CD4-positive, alpha-beta T cell (primary cell): ENCODE measurements at places on chromosomes 12 and 14.
A peak's percentile ranks its signal among the peaks of the same experiment; 100 is the strongest.

- DNase-seq = no peak
These were observed 68.2 kb downstream of the KSR2 start for GRCh38 chr12:117900561-117900960.

GRCh38 chr14:94476023-94476422 lies at the start of gene SERPINA9:
Gene SERPINA9 (minus strand): TSS chr14:94476197. CDS start chr14:94469840, 6,357 bp downstream.
- no peak for DNase-seq

GRCh38 chr12:107247650-107248049 lies 154.3 kb upstream of the CRY1 start:
- DNase-seq = no peak

DNA sequence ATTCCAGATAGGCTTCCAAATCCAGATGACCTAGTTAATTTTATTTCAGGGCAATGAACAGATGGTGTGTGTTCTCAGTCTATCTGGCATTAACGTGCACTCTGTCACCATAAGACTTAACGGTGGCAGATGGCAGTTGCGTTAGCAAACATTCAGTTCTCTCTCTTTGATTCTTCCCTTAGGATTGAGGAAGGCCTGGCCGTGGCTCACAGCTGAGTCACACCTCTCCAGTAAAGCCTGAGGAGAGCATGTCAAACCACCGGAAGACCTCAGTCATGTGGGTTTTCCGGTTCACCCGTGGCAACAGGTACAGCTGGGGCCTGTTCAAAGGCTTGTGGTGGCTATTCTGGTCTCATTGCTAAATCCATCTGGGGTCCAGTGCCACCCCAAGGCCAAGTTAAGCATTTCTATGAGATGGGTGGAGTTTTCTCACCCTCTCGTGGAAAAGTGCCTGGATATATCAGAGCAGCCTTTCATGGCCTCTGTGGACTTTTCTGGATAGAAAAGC lies 545.1 kb upstream of the ATP2B1 start:
- DNase-seq = no peak

DNA sequence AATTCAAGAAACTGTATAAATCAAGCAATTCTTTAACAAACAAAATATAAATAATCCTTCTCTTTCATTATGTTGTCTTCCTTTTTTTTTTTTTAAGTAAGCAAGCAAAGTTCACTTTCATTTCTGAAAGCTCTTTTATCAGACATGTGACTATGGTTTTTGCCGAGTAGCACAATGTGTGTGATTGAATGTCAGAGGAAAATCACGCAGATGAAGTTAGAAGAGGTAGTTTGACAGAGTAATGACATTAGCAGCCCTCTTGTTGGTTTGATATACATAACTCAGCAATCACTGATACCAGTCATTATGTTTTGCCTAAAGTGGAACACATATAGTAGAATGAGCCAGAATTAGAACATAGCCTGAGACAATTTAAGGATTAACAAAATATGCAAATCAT lies 19.0 kb downstream of the ALX1 start:
- DNase-seq = no peak

DNA sequence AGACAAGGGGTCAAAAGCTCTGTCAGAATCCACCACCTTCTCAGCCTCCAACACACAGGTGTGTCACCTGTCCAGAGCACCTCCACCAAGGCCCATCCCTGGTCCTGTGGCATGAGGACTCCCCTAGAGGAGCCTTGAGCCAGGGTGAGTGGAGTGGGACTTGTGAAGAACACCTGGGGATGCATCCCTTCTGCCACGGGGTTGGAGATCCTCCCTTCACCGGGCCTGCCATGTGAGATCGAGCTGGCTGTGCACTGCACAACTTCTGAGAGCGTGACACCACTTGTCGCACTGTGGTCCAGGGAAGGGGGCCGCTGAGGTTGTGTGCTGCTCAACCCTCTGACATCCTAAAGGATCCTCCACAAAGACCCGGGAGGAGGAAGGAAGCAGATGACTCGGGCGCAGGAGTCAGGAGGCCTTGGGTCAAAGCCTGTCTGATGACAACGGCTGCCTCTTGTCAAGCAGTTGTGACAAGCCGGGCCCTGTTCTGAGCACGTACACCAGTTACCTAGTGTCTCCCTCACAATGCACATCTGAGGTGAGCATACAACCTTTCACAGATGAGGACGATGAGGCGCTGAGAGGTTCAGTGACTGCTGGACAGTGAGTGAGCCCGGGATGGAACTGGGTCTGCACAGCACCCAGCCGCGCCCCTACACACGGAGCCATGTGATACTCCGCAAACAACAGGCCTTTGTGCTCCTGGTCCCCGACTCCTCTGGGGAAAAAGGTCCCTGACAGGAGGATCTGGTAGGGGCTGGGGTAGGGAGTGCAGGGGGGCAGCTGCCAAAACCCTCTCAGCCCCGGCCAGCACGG lies 35.6 kb downstream of the CHGA start:
- no peak for DNase-seq

- DNase-seq = no peak
These were observed 186.6 kb upstream of the OR4E1 start for GRCh38 chr14:21860172-21860571.

- DNase-seq = no peak
These were observed at the start of gene IRAK3 for GRCh38 chr12:66188584-66189485. Gene IRAK3 (plus strand): TSS chr12:66189214. CDS start chr12:66189300, 86 bp downstream.

DNA sequence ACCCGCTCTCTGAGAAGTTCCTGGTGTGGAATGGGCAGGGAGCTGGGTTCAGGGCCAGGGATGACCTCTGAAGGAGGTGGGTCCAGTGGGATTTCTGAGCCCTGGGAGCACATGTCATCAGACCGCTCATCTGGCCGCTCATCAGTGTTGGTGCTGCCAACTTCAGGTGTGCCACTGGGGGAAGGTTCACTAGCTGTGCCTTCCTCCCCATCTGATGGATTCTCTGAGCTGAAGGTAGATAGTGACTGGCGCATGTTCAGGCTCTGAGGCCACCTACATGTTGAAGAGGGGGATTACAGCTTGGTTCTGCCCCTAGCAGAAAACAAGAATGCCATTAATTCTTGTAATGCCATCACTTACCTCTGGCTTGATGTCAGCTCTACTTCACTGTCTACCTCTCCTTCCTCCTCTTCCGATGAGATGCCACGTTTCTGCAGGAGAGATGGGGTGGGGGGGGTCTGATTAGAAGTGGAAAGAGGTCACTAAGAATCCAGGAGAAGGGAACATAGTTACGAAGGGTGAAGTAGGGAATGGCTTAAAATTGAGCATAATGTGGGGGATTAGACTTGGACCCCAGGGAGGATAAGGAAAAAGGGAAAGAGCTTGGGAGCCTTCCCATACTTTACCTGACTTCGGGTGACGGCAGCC lies 17.2 kb downstream of the MAP3K12 start:
- no peak for DNase-seq

DNA sequence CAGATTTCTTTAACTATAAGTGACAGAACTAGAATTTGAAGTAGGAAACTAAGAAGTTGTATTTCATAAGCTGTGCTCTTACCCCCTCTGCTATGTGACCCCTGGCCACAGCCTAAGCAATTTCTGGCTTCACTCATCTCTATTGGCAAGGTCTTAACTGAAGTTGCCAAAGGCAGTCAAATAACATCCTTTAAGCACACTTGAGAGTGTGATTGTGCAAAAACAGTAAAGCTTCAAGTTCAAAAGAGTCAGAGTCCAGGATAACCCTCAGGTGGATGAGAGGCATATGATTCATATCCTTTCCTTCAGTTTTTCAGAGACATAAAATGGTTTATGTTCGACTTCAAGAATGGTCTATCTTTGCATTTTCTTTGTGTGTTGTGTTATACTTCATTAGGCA lies 45.2 kb downstream of the GRIP1 start:
- DNase-seq = no peak

- DNase-seq = no peak
These were observed 231.9 kb upstream of the AVPR1A start for GRCh38 chr12:63382930-63383329.

GRCh38 chr14:105197211-105197641 lies 16.1 kb upstream of the NUDT14 start:
- DNase-seq = no peak

GRCh38 chr12:2486796-2487195 lies 308.0 kb upstream of the FKBP4 start:
- no peak for DNase-seq

GRCh38 chr12:2689879-2690278 lies 104.9 kb upstream of the FKBP4 start:
- no peak for DNase-seq

DNA sequence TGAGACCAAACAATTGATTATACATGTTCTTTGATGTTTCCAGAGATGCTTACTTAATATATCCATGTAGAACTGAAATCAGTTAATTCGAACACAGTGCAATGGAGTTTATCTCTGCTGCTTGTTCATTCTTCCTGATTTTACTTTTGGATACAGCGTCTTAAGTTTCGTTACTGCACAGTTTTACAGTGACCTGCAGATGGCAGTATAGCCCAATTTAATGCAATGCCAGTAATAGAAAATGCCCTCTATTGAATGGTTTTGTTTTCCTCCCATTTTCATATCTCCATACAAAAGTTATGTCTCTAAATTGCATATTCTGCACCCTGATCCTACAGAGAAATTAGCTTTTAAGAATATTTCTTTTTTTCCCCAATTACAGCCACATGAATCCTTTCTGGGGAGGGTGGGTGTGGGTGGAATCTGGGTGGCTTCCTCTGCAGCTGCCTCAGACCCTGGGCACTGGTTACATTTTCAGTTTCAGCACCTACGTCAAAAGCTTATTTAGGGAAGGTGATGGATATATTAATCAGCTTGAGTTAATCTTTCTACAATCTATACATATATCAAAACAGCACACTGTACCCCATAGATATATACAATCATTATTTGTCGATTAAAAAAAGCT lies 101.1 kb upstream of the DCD start:
- DNase-seq = peak; percentile 81

DNA sequence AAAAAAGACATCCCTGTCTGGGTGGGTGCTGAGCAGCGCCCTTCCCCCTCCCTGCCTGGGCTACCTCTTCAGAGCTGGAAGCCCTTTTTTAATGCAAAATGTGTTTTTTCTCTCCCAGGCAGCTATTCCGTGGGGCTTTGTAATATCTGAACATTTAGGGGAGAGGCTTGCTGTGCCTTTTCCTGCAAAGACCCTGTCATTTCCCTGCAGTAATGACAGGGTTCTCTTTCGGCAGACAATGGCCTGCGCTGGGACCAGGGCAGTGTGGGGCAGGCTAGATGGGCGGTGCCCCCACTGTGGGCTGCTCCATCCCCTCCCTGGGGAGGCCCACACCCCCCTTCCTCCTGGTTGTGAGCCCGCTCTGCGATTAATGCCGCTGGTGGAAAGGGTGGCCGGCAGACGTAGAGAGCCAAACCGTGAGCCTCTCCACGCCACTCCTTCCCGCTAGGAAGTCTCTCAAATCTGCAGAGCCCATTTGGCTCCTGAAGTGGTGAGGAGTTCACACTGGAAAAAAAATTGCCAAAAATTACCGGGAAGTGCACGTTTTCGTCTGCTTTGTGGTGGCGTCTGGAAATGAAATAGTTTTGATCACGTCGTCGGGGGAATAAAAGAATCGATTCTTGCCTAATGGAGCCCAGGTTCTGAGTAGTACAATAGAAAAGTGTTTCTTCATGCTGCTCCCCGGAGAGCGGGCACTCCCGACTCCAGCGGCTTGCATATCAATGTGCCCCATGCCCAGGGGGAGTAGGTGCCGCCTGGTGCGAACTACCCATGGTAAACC lies 31.5 kb downstream of the KIF26A start:
- no peak for DNase-seq

- no peak for DNase-seq
These were observed 21.9 kb downstream of the ZFYVE21 start for GRCh38 chr14:103737432-103738045.

- DNase-seq = no peak
These were observed 222.6 kb downstream of the ADGRD1 start for GRCh38 chr12:131176266-131176665.

DNA sequence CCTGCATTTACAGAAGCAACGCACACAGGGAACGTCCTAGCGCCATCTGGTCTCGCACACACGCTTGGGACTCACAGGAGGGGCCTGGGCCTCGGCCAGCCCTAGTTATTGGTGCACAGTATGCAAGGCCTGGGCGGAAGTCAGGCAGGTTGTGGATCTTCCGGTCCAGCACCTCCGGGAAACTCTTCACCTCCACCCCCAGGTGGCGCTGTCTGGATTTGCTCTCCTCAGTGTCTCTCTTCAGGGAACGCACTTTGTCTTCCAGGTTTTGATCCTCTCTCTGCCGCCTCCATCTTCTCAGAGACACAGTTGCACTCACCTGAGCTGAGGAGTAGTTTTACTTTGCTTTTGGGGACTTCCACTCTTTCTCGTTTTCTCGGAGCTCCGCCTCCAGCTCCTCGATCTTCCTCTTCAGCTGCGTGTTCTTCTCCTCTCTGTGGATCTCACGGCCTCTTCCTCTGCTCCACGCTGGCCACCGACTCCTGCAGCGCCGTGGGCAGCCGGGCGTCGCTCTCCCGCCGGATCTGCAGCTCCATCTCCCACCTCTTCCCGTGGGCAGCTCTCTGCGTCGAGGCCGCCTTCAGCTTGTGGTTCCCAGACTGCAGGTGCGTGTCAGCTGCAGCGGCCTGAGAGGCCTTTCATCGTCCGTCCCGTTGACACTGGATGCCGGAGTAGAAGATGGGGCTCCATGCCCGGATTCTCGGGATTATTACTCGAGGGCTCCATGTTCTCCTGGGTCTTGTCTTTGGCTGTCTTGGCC lies 933.8 kb downstream of the TMEM121 start:
- peak; percentile 56 for DNase-seq

DNA sequence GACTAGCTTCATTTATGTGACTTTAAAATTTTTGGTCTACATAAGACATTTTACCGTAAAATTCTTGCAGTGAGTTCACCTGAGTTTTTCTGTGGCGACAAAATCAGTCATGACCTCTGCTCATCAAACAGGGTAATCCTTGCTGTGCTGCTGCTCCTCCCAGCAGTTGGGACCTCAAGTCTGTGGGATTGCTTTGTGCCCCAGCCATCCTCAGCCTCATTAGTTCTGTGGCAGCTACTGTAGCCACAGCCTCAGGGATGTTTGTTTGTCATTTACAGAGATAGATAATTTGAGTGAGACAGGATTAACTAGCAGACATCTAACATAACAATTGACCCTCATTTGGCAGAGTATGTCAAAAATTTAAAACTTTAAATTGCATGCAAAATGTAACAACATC lies 357.0 kb downstream of the PCNX1 start:
- no peak for DNase-seq

DNA sequence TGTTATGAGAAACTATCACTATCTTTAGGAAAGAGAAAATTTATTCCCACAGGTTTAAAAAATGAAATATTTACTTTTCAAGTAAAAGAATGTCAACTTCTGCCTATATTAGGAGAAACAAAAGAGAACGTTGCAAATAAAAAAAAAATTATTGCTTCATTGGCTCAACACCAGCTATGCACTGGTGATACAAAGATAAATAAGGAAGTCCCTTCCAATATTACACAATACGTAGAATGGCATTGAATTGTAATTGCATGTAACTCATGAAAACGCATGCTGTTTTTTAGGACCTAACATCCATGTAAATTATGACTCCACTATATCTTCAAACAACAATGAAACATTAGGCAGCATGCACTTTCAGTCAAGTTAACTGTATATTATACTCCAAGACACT lies 56.4 kb upstream of the RERGL start:
- DNase-seq = no peak

DNA sequence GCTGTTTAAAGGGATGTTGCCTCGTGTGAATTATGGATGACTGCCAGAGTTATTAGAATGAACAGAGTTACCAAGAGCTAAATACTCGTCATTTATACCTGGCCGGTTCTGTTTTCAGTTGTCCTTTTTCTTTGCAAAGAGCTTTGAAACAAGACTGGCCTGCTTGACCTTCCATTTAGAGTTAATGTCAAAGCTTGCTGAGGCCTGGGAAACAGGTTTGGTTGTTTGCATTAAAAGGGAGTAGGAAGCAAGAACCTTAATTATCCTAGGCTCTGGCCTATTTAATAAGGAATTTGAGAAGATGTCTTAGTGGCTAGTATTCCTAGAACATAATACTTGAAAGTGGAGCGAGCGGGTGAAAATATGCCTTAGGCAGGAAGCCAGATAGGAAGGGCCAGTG lies 233.3 kb downstream of the CACNA1C start:
- no peak for DNase-seq
